ENCODE measurements at places on chromosomes 16 and 17.

GRCh38 chr17:77086433-77087010, 54.2 kb upstream of the SEC14L1 start:
- no peak for DNase-seq

DNA sequence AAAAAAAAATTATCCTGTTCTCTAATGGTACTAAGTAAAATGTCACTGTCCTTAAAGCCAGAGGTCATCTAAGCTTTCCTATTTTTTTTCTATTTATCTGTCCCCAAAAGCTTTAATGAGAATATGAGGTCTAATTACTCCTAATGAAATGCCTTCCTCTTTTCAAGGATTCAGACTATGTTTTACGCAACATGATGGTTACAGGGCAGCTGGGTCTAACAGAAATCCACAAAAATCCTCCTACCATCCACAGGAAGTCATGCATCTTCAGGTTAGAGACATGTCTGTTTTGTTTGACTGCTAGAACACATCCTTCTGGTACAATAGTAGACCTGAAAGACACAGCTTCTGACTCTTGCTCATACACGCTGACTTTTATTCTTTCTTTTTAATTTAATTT, 29.7 kb upstream of the NSRP1 start:
- no peak for DNase-seq

- no peak for DNase-seq
Measured at GRCh38 chr17:13616031-13616430, 14.3 kb upstream of the HS3ST3A1 start.

GRCh38 chr17:21286909-21287702, 2.6 kb downstream of the MAP2K3 start:
- no peak for DNase-seq

DNA sequence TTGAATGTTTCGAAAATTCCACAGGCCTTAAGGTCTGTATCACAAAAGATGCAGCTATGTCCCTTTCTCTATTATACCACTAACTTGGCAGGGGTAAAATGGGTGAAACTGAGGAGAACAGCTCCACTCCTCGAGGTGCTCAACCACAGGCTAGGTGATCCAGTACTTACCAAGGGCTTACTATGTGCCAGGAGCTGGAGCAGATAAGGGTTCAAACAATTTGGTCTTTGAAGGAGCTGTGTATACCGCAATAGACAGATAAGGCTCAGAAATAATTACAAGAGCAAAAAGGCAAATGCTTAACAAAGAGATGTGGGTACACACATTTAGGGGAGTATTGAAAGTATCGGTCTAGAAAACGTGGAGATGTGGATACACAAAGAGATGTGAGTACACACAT, 1.5 kb downstream of the XPO6 start:
- DNase-seq, result no peak

DNA sequence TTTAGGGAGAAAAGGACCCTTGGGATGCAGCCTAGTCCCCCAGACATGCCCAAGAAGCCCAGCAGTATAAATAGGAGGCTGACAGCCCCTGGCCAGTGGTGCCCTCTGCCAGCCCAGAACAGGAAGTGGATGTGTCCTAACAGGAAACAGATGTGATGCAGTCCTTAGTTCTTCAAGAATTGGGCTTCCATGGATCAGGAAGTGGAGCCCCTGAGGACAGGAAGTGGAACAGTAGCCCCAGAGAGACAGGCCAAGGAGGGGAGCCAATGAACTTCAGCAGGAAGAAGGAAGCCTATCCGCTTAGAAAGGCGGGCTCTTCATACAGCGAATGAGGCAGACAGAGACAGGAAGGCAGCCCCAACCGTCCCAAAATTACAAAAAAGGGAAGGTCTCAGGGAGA, 7.2 kb downstream of the CTF1 start:
- peak; percentile 77 for DNase-seq

- no peak for DNase-seq
Measured at GRCh38 chr16:72996291-72997062, 51.5 kb downstream of the ZFHX3 start.

GRCh38 chr17:11121341-11121985, 119.5 kb upstream of the SHISA6 start:
- DNase-seq, result no peak

- no peak for DNase-seq
Measured at GRCh38 chr16:4376893-4377572, 5.4 kb downstream of the VASN start.

DNA sequence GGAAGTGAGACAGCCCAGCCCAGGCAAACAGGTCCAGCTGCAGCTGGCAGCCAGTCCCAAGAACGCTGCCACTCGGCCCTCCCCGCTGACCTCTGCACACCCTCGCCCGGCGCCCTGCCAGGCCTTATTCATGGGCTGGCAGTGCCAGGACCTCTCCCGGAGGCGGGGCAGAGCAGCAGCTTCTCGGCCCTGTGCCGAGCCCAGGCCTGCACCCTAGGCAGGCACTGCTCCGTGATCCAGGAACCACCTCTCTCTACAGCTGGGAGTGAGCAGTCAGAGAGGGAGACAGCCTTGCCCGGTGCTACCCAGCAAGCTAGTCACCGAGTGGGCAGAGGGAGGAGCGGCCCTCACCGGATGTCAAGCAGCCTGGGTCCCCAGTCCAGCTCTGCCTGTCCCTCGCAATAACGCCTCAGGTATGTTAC, 79.9 kb upstream of the CBX4 start:
- DNase-seq, result no peak

- no peak for DNase-seq
Measured at GRCh38 chr16:58418026-58418425, 25.8 kb downstream of the GINS3 start.

DNA sequence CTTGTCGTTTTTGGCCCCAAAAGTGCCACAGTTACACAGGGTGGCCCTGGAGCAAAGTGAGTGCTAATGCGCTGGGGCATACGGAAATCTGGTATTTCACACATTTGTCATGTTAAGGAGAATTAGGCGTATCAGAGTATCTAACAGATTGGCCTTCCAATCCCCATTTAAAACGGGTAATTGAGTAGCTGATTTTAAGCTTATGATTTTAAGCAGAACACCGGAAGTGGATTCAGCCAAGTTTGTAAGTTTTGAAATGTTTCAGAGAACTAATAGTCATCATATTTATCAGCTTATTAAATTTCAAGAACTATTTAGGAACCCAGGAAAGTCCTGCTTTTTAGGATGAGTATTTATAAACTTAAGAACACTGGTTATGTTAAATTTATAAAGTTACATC, 19.5 kb downstream of the LRRC75A start:
- no peak for DNase-seq

DNA sequence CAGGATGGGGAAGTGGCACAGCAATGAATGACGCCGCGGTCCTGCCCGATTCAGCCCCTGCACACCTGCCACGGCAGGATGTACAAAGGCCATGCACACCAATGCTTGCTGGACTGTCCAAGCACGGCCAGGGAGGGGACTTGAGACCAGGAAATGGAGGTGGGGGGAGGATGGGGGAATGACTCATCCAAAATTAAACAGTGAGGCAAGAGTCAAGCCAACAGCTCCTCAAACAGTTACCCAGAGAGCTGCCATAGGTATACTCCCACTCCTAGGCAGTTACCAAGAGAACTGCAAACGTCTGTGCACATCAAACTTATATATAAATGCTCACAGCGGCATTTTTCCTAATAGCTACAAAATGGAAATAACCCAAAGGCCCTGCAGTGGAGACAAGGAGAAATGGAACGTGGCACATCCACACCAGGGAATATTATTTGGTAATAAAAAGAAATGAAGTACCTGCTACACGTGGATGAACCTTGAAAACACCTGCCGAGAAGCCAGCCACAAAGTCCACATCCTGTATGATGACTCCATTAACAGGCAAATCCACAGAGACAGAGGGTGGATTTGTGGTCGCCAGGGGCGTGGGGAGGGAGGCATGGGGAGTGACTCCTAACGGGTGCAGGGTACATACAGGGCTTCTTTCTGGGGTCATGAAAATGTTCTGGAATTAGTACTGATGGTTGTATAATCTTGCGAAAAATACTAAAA, 54.1 kb downstream of the VAC14 start:
- DNase-seq, result no peak

DNA sequence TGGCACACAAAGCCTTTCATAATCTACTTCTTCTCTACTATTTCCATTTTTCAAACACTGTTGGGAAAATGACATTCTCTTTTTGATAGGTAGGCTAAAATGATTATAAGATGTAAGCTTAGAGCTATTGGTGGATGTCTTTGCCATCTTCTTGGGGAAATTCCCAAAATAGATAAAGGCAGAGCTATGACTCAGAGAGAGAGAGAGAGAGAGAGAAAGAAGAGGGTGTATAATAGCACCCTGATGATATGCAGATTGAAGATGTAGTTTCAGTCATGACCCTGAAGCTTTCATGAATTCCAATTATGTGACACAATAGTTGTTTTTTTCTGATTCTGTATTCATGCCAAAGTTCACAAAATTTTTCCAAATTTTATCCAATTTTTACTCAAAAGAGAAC, 529.1 kb downstream of the HS3ST4 start:
- DNase-seq, result no peak

DNA sequence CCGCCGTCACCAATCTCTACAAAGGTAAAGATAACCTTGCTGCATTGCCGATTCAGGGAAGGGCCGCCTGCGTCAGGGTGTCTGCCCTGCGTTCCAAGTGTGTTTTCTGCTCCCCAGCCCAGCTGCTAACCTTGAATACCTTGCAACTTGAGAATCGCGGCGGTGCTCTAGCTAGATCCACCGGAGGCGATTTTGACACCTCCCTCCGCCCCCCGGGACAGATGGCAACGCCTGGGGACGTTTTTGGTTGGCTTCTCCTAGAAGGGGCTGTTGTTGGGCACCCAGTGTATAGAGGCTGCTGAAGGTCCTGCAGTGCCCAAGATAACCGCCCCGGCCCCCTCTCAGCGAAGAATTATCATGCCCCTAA, 1.5 kb downstream of the HAPSTR1 start:
- DNase-seq, result no peak

GRCh38 chr16:66322174-66322573, 44.3 kb upstream of the CDH5 start:
- no peak for DNase-seq

DNA sequence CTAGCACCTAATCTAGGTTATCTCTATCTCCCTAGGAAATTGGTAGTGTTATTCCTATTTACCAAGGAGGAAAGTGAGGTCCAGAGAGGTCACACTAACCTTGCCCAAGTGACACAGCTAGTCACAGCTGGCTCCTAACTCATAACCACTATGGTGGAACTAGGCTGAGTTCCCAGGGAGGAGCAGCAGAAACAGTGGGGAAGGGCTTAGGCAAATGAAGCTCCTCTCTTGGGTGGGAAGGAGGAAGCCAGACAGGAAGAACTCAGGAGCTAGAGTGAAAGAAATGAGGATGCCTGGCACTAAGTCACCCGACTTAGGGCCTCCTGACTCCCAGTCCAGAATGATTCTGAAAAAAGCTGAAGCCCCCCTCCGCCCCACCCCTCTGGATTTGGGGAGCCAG, 34.5 kb downstream of the PSME3IP1 start:
- no peak for DNase-seq

- DNase-seq, result no peak
Measured at GRCh38 chr17:73284354-73284753, 22.7 kb upstream of the CPSF4L start.
